ENCODE measurements at places on chromosomes 6 and 20.
A peak's percentile ranks its signal among the peaks of the same experiment; 100 is the strongest.

GRCh38 chr6:124683507-124683906, 278.7 kb upstream of the RNF217 start:
- peak; percentile 73 for DNase-seq

GRCh38 chr6:106692819-106693208, 63.4 kb downstream of the QRSL1 start:
- no peak for DNase-seq

GRCh38 chr6:33785778-33786177, 3.2 kb downstream of the LEMD2 start:
- DNase-seq: no peak

GRCh38 chr20:46870041-46870440, 24.6 kb upstream of the EYA2 start:
- DNase-seq: no peak

DNA sequence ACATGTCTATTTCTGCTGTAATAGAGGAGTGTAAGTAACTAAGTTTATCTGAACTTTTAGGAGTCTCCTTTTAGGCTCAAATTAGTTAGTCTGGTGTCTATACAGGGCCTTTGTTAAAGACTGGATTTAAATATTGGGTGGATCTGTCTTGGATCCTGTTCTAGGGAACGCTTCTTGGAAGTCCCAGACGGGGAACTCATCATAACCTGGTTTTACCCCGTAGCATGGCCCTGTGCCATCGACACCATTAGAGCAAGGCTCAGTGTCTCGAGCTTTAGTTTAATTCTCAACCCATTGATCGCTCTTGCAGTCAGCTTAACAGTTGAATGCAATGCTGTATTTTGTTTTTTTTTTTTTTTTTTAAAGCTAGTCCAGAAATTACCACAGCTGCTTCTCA, 89.9 kb downstream of the CARMIL1 start:
- no peak for DNase-seq

- DNase-seq: no peak
Observed at GRCh38 chr6:135990439-135990838, 138.9 kb downstream of the PDE7B start.

- no peak for DNase-seq
Observed at GRCh38 chr6:149266659-149267058, 50.9 kb upstream of the TAB2 start.

- no peak for DNase-seq
Observed at GRCh38 chr6:71289802-71290175, 1.2 kb downstream of the OGFRL1 start.

DNA sequence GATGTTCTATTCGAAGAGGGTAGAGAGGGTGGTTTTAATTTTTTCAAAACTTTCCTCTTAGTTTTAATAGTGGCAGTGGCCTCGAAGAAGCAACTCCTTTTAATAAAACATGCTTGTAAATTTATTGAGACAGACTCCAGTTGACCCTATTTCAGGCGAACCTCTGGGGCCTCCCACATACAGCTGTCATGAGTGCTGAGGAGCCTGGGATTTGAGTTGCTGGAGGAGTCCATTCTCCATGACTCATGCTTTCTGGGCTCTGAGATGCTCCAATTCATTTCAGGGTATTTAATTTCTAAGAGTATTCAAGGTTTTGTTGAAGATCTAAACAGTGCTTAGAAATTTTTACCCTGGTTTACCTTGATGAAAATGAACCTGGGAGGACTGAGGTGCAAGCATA, 580.4 kb downstream of the CBLN4 start:
- no peak for DNase-seq

DNA sequence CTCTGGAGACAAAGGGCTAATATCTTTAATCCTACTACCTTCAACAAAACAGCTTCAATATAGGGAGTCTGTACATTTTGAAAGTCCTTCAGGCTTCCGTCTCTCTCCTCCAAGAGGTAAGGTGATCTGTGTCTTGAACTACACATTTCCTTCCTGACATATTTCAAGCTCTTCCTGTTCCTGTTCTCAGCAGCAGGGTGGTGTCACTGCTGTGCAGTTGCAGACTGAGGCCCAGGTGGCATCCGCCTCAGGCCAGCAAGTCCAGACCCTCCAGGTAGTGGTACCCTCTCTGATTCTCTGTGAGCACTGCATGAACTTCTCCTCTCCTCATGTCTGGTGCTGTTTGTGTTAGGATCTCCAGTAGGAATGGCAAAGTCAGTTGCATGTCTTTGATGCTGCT, 7.8 kb downstream of the NFYA start:
- DNase-seq: no peak

- DNase-seq: no peak
Observed at GRCh38 chr20:3166338-3166912, 6.8 kb upstream of the FASTKD5 start.

- DNase-seq: no peak
Observed at GRCh38 chr6:3281631-3282475, 23.1 kb downstream of the PSMG4 start.

- no peak for DNase-seq
Observed at GRCh38 chr6:117676577-117677218, 1.4 kb downstream of the NUS1 start.

DNA sequence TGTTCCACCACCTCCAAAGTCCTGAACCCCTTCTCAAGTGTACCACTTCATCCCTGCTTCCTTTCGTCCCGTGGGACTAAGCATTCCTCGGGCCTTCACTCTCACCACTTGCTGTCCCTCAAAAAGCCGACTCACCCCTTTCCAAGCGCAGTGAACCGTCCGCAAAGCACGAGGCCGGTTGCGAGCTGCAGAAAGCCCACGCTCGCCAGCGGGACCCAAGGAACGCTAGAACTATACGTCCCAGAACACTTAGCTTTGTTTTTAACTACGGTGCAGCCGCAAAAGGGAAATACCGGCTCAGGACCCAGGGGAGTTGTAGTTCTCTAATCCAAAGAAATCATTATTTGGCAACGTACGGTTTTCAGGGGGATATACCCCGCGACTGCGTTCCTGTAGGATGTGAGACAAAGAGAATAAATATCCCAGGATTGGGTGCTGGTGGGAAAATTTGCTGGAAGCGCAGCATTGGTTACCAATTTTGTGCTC, 416 bp upstream of the POLR1H start:
- no peak for DNase-seq

DNA sequence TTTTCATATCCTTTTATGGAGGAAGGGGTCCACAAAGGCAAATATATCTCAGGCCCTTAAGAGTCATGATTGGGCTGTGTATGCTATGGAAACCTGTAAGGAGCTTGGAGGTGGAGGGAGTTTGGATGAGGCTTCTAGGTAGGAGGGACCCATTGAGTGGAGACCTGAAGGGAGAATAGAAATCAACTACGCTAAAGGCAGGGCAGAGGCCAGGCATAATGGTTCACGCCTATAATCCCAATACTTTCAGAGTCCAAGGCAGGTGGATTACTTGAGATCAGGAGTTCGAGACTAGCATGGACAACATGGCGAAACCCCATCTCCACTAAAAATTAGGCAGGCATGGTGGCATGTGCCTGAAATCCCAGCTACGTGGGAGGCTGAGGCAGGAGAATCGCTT, 34.4 kb upstream of the ZNF217 start:
- DNase-seq: no peak

- DNase-seq: no peak
Observed at GRCh38 chr6:52829046-52829817, 11.4 kb downstream of the GSTA5 start.

- DNase-seq: peak; percentile 23
Observed at GRCh38 chr6:11810854-11811643, 32.4 kb upstream of the ADTRP start.

DNA sequence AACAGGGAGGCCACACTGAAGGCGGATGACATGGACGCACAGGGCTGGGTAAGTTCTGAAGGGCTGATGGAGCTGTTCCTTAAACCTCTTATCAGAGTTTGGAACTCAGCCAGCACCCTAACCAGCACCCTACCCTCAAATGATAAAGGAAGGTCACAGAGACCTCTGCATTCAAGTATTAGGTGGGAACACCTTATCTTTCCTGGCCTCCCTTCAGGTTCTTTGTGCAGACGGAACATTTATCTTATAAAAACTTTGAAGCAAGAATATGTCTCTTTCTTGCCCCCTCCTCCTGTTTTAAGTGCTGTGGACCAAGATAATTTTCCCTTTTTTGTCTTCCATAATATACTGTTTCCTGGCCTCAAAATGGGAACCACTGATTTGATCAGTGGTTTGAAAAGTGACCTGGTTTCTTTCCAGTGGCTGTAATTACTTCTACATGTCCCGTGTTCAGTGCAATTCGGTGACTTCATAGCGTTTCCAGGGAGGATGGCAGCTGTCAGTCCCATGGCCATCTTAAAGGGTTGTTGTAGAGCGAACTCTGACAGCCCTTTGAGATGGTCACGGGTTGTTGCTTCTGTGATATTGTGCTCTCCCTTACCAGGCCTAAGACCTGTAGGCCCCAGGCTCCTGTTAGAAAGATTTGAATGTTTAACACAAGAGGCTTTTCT, 213.2 kb upstream of the MYLIP start:
- DNase-seq: no peak

GRCh38 chr6:5098501-5099270, 13.5 kb downstream of the PPP1R3G start:
- no peak for DNase-seq

DNA sequence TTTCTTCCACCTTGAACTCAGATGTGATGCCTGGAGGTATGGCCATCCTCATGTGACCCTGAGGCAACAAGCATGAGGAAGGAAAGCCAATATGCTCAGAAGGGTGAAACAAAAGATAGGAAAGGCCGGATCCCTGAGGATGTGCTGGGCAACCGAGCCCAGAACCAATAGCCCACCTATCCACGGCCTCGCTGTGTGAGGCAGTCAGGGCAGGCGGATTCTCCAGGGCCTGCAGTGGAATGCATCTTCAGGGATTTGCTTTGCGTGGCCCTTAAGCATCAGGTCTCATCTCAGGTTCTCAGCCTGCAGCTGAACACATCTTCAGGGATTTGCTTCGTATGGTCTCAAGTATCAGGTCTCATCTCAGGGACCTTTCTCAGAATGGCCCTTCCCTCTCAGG, 139.8 kb downstream of the ANKRD60 start:
- no peak for DNase-seq

GRCh38 chr6:85472744-85473143, 22.9 kb downstream of the NT5E start:
- DNase-seq: no peak

DNA sequence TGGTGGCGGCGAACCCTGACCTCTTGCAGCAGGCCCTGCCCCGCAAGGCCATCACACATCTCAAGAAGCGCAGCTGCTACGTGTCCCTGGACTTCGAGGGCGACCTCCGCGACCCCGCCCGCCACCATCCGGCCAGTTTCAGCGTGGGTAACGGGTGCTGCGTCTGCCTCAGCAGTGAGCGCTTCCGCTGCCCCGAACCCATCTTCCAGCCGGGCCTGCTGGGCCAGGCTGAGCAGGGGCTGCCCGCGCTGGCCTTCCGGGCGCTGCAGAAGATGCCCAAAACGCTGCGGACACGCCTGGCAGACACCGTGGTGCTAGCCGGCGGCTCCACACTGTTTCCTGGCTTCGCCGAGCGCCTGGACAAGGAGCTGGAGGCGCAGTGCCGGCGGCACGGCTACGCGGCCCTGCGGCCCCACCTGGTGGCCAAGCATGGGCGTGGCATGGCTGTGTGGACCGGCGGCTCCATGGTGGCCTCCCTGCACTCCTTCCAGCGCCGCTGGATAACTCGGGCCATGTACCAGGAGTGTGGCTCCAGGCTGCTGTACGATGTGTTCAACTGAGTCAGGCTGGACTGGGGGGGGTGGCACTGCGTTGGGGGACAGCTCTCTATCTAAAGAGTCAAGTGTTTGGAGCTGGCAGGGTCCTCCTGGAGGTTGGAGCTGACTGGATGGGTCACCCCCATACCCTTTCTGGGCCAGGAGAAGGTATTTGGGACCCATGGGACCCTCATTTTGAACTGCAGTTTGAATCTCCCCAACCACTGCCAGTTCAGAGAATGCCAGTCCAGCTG, 1.1 kb downstream of the ACTL10 start:
- DNase-seq: no peak

- DNase-seq: no peak
Observed at GRCh38 chr6:4021854-4022695, 56.9 kb downstream of the FAM217A start.

- DNase-seq: no peak
Observed at GRCh38 chr6:4441981-4442434, 306.6 kb upstream of the ECI2 start.

- no peak for DNase-seq
Observed at GRCh38 chr6:43355862-43356590, 13.4 kb downstream of the ZNF318 start.

DNA sequence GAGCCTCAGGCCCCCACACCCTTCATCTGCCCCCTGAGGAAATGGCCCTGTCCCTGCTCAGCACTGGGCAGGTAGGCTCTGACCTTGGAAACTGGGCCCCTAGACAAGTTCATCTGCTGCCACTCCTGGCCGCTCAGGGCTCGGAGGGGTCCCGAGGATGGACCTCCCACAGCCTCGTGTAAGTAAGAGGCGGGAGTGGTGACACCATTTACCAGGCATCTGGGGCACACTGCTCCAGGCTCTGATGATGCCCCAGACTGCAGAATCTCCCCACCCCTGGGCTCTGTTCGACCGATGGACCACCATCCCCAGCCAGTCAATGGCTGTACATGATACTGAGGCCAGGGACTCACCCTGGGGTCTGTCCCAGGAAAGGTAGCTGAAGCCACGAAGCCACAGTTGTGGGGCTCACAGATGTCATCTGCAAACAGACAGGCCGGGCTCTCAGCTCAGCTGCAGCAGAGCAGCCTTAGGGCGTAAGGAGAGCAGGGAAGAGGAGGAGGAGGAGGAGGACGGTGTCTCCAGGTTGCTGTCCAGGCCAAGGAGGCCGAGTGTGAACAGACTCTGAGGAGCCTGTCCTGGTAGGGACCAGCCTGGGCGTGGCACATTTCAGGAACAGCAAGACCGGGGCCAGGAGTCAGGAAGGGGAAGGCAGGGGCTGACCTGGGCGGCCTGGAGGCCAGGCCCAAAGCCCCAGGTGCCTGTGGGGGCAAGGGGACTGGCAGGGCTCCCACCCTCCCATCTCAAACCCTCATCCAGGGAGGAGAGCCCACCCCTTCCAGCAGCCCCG, 300.4 kb downstream of the TAF4 start:
- no peak for DNase-seq

DNA sequence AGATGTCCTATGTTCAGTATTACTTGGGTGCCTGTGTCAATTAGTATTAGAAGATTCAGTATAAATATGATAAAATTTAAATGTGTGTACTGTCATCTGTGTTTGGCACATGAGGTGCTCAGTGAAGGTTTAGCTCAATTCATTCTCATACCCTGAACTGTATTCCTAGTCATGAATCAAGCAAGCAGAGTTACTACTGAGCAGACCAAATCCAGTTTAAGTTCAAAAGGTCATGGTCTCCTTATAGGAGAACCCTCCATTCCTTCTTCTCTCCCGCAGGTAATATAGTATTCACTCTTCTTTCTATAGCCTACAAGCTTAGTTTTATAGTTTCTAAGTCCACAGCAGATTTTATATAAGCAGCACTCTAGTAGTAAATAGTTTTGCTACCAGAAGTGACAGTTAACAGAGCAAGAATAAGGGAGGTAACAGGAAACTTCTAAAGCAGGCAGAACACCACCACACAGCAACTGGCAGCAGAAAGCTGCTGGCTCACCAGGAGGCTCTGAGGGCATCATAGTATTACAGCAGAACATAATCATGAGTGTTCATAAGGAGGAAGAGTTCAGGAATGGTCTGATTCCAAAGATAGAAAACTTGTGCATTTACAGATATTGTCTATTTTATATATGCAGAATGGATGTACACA, 133.2 kb downstream of the SLC16A10 start:
- DNase-seq: no peak

- DNase-seq: no peak
Observed at GRCh38 chr20:56606174-56606945, 22.7 kb upstream of the TFAP2C start.

Data from NCI-H446 treated with DMSO at 0.1 percent for 48 hours (cell line).